ENCODE measurements at places on chromosomes 5 and 9.

GRCh38 chr5:14743601-14744295 lies 79.2 kb downstream of the OTULIN start:
- peak; percentile 45 for DNase-seq

GRCh38 chr9:111731928-111732327 lies 62.8 kb downstream of the SHOC1 start:
- peak; percentile 40 for DNase-seq

DNA sequence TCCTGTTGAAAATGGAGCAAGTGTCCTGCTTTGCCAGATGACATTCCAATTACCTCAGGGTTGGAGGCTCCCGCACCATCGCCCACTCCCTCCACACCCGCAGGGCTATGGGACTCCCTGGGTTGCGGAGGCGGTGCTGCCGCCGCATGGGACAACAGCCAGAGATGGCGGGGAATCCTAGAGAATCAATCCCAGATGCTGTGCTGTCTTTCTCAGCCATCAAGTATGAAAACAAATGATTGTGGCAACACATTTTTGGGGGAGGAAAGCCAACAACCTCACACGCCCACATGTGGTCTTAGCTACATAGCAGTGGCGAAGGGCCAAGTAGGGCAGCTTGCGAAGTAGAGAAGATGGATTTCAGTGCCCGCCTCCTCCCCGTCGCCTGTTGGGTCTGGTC lies 46.7 kb downstream of the IL31RA start:
- DNase-seq = peak; percentile 96

DNA sequence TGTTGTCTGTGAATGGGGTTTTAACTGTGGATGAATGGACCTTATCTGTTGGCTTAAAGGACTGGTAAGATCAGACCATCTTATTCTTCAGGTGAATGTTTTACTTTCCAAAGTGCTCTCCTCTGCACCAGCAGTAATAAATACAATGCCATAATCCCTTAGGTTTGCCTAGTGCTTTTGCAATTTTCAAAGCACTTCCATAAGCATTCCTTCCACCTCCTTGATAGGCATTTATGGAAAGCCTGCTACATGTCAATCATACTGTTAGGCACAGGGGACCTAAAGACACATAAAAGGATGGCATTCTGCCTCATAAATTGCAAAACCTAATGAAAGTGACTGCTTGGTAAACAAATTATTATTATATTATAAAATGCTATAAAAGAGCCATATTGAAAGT lies 21.4 kb downstream of the IL7R start:
- no peak for DNase-seq

- DNase-seq = peak; percentile 86
Observed at GRCh38 chr5:150641006-150641570, 628 bp downstream of the SYNPO start.

GRCh38 chr5:38258319-38259061 lies at the start of gene EGFLAM:
Gene EGFLAM (plus strand): TSS chr5:38258559. CDS start chr5:38258755, 196 bp downstream.
- DNase-seq = peak; percentile 12

- DNase-seq = peak; percentile 6
Observed at GRCh38 chr9:17021387-17021970, 113.4 kb upstream of the CNTLN start.

DNA sequence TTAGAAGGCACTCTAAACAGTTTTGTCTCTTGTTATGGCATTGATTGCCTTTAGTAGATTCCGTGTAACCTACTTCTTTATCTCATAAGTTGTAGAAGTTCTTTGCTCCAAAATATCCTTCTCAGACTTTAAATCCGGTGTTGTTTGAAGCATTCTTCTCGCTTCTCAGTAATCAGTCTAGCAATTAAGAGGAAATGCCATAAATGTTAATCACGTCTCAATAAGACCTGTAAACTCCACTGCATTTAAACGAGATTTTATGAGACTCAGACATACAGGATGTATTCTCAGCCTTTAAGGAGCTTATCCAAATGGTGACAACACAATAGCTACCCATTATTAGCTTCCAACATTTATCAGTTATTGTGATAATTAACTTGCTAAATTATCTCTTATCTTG lies 7.7 kb upstream of the C5 start:
- no peak for DNase-seq

DNA sequence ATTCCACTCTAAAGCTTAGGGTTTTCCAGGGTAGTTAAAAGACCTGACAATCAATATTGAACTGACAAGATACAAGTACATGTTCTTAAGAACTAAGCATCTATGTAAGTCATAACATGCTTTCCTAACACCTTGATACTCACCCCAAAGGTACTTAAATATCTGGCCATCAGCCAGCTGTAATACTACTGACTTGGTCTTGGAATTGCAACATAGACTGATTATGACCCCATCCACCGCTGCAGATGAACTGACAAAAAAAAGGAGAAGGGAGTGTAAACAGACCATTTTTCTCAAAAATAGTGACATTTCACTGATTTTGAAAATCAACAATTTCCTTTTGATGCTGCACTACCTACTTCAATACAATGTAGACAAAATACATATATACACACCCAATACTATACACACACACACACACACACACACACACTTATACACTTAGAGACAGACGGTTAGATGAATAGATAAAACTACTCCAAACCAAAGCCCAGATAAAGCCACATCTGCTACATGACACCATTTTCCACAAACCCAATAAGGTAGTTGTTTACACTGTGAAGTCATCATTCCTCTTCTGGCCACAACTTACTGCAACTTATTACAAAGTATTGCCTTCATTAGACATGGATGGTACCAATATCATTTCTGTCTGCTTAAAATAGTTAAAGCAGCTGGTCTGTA lies 30.4 kb downstream of the ELP1 start:
- DNase-seq = no peak

DNA sequence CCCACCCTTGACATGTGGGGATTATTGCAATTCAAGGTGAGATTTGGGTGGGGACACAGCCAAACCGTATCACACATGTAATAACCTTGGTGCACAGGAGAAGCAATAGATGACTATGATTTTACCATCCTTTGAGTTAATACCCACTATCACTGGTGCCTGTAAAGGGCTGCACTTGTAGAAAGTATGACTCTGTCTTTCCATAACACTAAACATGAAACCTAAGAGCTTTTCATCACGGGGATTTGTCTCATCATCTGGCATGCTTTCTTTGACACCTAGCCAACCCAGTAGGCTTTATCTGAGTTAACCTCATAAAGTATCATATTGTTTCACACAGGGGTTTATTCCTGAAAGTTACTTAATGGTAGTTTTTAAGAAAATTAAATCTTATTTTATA lies 188.9 kb upstream of the TNC start:
- no peak for DNase-seq

DNA sequence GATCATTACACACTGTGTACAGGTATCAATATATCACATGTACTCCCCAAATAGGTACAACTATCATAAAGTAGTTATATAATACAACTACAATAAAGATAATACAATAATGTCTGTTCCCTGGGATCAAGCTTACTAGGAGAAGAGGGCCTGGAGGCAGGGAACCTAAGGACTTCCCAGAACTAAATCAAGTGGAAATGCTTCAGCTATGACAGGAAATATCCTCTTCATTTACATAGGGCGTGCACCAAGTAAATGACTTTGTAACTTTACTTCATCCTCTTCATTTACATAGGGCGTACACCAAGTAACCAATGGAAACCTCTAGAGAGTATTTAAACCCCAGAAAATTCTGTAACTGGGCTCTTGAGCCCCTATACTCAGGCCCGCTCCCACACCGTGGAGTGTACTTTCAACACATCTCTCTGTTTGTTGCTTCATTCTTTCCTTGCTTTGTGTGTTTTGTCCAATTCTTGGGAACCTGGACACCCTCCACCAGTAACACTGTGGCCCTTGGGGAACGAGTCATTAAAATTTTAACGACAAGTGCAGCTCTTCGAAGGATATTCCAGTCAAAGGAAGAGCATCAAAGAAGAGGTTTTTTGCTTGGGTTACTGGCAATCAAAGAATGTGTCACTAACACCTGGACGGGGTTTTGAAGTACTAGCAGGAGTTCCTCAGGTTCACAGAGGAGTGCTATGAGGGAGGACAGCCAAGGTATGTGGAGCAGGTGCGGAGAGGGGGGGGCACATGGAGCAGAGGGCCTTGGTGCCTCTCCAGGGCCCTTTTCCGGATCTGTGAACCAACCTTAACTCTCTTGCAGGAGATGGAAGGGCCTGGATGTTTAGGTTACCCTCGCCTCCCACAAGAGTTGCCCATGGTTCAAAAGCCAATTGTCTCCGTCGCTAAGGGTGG lies 106.6 kb upstream of the DAP start:
- no peak for DNase-seq

- no peak for DNase-seq
Observed at GRCh38 chr5:16152601-16153568, 26.7 kb downstream of the MARCHF11 start.

DNA sequence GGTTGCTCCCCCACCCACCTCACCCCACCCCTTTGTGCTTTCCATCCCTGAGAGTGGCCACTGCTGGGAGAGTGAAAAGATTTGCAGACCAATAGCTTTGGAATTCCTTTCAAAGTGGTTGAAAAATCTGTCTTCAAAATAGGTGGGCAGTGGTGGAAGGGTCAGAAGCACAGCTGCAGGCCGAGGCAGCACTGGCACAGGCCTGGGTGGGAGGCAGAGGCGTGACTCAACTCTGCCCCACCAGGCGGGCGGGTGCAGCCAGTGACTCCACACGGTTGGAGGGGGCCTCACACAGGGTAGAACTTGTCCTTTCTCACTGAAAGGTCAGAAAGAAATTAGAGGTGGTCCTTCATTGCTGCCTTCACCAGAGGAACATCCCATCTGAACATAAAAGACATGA lies 214.9 kb upstream of the TBCA start:
- DNase-seq = no peak

DNA sequence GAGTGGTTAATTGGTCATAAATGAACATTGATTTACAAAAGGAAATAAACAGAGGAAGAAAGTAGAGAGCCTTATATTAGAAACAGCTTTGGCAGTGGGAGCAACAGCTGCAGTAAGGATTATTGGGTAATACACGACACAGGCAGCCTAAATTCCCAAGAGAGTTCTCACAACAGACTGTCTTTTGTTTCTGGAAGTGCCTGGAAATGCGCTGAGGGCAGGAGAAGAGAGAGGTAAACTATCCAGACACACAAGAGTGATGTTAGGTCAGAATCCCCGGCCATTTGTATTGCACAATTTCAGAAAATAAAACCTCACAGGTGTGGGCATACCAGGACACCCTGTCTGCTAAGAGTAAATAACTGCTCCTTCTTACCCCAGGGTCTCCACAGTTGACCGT lies 450.4 kb upstream of the CTNND2 start:
- DNase-seq = no peak

DNA sequence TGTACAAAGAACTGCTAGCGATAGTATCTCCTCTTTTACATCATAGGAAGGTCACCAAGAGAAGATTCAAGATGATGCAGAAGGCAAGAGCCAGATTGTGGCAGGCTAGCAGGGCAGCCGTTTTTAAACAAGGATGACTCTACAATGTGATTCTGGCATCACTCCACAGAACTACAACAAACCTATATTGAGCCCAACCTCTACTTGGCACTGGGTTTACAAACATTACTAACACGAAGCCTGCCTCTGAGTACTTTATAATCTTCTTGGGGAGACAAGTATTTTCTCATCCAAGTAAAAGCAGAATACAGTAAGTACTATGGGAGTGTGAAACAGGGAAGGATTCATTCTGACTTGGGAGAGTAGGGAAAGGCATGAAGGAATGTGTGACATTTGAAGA lies 448.6 kb downstream of the ZNF608 start:
- DNase-seq = no peak

GRCh38 chr5:17852740-17853139 lies 218.5 kb downstream of the TAF11L14 start:
- DNase-seq = no peak

GRCh38 chr5:169571355-169571754 lies 12.2 kb upstream of the SPDL1 start:
- DNase-seq = no peak

DNA sequence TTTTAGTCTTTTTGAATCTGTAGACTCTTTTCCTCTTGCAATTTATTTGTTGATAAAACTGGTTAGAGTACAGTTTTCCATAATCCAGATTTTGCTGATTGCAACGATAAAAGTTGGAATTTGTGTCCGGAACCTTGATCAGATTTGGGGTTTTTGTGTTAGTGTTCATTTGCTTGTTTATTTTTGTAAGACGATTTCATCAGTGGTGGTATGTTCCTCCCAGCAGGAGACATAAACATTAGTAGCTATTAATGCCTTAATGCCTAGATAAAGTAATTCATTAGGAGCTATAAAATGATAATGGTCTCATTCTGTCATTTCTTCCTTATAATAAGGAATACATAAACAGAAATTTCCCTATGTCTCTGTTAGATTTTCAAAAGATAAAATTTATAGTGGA lies 21.3 kb downstream of the RPS6 start:
- no peak for DNase-seq

DNA sequence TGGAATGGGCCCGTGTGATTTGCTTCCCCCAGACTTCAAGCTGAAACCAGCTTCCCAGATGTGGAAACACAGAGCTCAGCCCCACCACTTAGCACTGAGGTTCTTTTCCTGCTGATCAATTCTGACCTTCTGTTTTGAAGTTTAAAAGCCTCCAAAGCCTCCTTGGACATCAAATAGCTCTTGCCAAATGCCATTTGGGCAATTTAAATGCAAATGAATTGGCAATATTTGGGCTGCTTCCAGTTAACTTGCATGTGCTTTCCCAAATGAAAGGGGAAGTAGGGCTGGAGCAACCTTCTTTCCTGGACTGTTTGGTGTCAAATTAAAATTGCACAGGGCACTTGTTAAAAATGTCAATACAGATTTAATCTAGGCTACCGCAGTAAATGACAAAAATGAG lies 710.5 kb downstream of the TLR4 start:
- DNase-seq = no peak

GRCh38 chr5:67377631-67378030 lies 181.0 kb upstream of the CD180 start:
- DNase-seq = no peak

DNA sequence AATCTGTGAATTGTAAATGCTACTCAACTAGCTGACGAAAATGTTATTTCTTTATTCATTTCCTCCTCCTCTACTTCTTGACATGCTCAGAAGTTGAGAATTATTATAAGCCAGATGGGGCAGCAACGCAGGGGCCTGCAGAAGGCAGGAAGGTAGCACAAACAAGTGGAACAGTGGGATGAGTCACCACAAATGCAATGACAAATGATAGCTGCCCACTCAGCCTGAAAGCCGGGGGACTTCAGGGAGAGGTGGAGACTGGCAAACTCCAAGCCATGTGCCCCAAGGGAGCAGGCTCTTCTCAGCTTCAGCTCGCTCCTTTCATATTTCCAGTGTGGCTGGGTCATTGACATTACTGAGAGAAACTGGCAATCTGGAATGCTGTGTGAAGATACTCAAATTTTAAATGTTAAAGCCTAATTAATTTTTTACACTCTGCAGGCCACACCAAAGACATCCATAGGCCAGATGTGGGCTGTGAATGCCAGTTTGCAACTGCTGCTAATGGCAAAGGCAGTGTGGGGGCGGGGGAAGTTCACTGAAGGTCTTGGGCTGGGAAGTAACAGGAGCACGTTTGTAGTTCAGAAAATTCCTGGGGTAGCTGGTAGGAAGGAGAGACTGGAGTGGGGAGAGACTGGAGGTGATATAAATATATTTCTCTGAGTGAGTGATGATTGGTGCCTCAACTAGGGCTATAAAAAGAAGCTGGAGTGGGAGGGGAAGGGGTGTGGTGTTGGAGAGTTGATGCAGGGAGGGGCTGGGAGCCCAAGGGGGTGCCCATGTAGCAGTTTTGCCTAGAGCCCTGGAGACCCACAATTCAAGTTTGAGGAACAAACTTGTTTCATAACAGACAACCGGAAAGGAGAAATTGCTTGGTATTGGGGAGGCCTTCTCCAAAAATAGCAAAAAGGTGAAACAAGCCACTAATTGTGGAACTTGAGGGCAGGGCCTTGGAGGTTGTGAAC lies 20.8 kb upstream of the ADRB2 start:
- DNase-seq = peak; percentile 56

All from EL (cell line).